HFF-Myc (cell line): ENCODE measurements at places on chromosomes 1 and 21.

DNA sequence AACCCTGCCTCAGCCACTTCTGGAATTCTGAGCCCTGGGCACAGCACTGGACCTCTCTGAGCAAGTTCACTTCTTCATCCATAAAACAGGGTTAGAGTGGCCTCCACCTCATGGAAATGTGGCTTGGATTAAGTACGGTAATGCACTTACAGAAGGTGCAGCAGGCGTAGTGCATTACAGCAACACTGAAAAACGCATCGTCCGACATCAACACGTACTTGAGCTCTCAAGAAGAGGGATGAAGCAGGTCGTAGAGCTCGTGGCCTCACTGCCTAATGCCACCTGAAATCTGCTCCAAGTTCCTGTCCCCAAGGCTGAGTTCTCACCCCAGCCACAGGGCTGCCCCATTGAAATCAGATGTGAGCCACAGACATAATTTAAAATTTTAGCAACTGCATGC is 650.1 kb downstream of the NPHP4 start:
- DNase-seq, result no peak

GRCh38 chr21:30256100-30256499 is 26.6 kb downstream of the KRTAP24-1 start:
- DNase-seq, result no peak

- no peak for DNase-seq
These were observed 55.5 kb upstream of the FOXO6 start for GRCh38 chr1:41305576-41306363.

GRCh38 chr1:119430486-119430885 is 15.5 kb downstream of the HSD3B2 start:
- DNase-seq, result no peak

- no peak for DNase-seq
These were observed 18.3 kb upstream of the LRP8 start for GRCh38 chr1:53345996-53346813.

GRCh38 chr1:42815941-42816584 is 859 bp upstream of the ERMAP start:
- no peak for DNase-seq

- no peak for DNase-seq
These were observed 20.7 kb upstream of the STX12 start for GRCh38 chr1:27752360-27752759.

GRCh38 chr21:41622831-41623548 is 115.0 kb upstream of the TMPRSS2 start:
- DNase-seq, result no peak

GRCh38 chr1:154865442-154866256 is 4.4 kb downstream of the KCNN3 start:
- no peak for DNase-seq

- DNase-seq, result no peak
These were observed 2.7 kb downstream of the NADK start for GRCh38 chr1:1775327-1776226.

- no peak for DNase-seq
These were observed 486.9 kb upstream of the NCAM2 start for GRCh38 chr21:20511216-20511880.

DNA sequence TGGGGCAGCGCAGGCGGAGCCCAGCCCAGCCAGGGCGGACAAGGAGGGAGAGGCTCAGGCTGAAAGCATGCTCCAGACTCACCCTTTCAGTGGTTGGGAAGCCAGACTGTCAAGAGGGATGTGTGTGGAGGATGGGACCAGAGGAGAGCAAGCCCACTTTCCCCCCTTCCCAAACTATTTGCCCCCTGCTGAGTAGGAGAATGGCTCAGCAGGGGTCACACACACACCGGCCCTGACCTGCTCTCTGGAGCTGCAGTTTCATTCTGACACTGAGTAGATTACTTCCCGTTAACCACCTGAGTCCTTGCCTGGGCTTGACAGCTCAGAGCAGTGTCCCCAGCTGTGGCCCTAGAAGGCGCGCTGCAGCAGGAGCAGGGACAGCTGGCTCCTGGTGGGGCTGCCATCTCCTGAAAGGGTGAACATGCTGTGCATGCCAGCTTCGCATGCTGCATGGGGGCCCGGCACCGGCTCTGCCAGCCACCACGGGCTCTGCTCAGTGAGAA is 51.6 kb upstream of the CNTN2 start:
- no peak for DNase-seq
